Frontal cortex (tissue), 4 donors: ENCODE measurements at places on chromosomes 1 and 21. TPM values are rescaled to one million over a fixed set of nuclear protein-coding genes. Genes with fewer than 3 reads are reported as not detected.

DNA sequence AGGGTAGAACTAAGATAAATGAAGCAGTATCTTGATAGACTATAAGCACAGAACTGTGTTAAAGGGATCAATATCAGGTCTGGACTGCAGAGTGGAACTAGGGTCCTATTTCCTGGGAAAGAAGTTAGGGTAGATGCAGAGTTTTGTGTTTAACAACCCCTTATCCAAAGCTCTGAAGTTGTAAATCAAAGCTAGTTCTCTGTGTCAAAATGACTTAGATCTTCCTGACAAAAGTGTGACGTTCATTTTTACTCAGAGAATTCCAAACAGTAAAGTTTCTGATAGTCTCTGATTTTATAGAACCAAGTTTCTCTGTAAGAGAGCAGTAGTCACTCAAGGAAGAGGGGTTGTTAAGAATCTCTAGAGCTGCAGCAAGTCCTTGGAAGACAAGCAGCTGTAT, 8.3 kb downstream of the NUCKS1 start:
- DNase-seq = no peak

Gene ATP1A4
- total RNA-seq = not detected

DNA sequence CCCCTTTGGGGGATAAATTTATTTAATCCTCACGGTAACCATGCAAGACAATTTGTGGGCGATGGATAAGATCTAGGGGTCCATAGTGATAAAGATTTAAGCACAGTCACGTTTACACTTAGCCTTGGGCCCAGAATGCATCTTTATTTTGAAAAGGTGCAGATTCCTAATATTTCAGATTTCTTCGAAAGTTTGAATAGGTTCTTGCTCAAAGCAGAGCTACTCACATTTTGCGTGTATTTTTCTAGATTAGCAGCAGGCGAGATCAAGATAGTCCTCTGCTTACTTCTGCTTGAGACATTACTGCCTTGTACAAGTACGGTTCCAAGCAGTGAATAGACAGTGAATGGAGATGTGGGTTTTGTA, 647 bp downstream of the TSEN15 start:
- no peak for DNase-seq

Gene CELA3A
- total RNA-seq = not detected

GRCh38 chr1:117580882-117581281, 25.0 kb upstream of the TENT5C start:
- no peak for DNase-seq

DNA sequence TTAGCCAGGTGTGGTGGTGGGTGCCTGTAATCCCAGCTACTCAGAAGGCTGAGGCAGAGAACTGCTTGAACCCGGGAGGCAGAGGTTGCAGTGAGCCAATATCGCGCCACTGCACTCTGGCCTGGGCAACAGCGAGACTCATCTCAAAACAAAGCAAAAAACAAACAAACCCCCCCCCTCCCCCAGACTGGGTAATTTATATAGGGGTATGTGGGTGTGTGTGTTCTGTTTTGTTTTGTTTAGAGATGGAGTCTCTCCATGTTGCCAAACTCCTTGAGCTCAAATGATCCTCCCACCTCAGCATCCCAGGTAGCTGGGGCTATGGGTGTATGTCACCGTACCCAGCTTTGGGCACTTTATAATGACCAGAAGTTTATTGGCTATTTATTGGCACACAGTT, 73.6 kb downstream of the SLC27A3 start:
- no peak for DNase-seq

- DNase-seq = no peak
Measured at GRCh38 chr1:188499690-188500089, 1670.9 kb downstream of the PLA2G4A start.
